ENCODE measurements at places on chromosomes 12 and 14.

- no peak for DNase-seq
Measured at GRCh38 chr12:2844786-2845185, 10.0 kb upstream of the NRIP2 start.

DNA sequence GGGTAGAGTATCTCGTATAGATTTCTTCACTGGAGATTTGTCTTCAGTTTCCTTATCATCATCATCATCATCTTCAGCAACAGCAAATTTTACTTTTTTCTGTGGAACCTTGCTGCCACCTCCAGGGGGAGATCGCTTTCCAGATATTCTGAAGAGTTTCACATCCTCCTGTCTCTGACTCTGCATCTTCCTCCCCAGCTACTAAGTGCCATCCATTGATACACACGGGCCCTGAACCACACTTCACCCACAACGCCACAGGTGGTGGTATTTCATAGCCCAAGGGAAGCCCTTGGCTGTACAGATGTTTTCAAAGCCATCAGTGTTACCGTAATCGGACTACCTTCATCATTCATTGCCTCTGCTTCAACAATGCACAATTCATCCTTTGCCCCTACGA is 82.2 kb downstream of the PPP2R5C start:
- DNase-seq, result no peak

DNA sequence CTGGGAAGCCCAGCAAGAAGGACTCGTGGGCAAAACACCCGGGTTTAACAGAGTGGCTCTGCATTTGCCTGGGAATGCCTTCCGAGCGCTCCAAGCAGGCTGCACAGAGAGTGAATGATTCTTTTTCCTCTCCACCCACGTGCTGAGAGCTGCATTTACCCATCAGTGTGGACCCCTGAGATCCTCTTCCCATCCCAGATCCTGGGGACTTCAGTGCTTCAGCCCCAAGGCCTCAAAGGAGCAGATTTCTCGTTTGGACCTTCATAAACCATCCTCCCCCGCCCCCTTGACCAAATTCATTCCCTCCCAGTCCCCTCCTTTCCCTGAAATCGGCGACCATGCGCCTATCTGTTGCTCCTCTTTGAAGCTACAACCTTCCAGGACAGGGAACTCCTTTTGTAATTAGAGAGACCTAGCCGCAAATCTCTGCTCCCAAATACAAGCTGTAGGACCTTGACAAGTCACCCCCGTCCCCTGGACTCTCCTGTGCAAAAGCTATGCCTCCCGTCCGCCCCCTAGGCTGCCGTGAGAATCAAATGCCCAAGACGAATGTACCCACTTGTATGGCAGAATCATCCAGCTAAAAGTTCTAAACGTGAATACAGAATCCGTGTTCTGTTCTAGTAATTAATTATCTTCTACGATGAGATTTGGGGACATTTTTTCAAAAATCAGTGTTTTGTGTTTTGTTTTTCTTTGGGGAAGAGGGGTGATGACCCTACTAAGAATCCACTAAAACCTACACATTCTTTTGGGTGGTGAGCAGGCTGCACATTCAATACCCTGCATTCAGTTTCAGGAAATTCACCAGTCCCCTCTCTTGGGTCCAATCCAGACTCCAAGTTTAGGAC is 8.8 kb downstream of the TBX5 start:
- DNase-seq, result no peak

DNA sequence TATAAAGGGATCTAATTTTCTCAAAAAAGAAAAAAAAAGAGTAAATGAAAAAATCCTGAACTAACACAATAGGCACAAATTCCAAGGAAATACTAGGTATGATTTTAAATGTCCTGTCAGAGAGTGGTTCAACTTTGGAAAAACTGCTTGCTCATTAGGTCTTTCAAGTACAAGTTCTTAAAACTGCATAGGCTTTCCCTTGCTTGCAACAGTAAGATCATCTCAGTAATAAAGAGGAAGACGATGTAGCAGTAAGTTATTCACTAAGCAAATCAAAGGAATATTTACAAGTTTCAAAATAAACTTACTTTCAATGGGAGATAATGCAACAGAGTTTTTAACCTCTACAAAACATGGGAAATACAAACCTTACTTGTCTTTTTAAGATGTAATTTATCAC is 21.6 kb downstream of the CORO1C start:
- no peak for DNase-seq

DNA sequence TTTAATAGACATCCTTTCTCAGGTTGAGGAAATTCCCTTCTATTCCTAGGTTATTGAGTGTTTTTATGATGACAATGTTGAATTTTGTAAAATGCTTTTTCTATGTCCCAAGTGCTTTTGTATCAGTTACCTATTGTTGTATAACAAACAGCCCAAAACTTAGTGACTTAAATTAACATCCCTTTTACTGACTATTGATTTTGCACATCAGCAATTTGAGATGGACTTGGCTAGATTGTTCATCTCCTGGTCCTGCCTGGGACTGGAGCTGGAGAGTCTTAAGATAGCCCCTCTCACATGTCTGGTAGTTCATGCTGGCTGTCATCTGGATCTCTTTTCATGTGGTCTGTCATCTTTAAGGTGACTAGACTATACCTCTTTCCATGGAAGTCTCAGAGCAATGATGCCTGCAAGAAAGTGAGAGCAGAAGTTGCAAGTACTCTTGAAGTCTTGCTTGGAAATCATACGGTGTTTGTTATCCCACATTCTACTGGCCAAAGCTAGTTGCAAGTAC is 132.6 kb downstream of the RPAP3 start:
- DNase-seq, result no peak

DNA sequence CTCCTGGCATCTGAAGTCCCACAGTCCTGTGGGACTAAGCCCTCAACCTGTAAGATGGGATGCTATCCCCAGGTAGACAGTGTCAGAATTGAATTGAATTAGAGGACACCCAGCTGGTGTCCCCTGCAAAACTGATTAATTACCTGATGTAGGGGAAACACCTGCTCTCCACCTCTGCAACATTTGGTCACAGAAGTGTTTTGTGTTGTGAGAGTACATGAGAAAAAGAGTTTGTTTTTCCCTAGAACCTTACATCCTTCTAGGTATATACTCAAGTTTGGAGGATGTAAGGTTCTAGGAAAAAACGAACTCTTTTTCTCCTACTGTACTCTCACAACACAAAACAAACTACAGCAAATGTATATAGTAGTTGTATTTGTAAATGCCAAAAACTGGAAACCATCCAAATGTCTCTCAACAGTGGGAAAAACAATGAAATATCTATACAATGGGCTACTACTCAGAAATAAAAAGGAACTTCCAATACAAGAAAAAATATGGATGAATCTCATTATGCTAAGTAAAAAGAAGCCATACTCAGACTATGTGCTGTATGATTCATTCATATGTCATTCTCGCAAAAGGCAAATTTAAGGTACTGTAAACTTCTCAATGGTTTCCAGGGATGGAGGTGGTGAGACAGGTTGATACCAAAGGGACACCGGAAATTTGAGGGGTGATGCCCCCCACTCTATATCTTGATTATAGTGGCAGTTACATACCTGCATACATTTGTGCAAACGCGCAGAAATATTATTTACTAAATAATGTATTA is 160.7 kb downstream of the MED13L start:
- no peak for DNase-seq

DNA sequence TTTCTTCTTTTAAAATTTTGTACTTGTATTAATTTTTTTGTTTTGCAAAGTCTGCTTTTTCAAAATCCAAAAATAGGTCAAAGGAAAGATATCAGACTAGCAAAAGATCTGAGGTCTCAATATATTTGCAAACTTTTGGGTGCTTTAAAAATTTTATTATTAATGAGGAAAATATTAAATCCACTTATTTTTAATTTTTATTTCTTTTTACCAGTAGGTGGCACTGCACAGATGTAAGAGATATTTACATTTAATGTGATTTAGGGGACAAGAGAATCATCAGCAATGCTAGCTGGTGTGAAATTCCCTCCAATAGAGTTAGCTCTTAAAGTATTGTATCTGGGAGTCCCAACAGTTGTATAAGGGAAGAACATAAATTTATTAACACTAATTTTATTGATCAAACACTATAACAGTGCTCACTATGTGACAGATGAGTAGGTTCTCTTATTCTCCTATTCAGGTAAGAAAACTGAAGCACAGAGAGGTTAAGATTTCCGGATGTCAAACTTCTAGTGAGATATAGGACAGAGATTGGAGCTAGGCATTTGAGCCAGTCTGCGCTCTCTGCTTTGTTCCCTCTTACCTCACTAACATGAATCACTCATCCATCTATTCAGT is 30.5 kb downstream of the ALX1 start:
- DNase-seq, result no peak

- DNase-seq, result peak; percentile 52
Measured at GRCh38 chr12:57983146-57983857, 41.9 kb downstream of the ATP23 start.

- DNase-seq, result no peak
Measured at GRCh38 chr12:89538897-89539296, 13.1 kb upstream of the POC1B start.

GRCh38 chr14:88069677-88070076 is 64.7 kb downstream of the GPR65 start:
- DNase-seq, result no peak

- DNase-seq, result no peak
Measured at GRCh38 chr12:88391556-88391955, 188.7 kb downstream of the KITLG start.

- no peak for DNase-seq
Measured at GRCh38 chr14:77485256-77485655, 13.4 kb downstream of the ISM2 start.

- DNase-seq, result no peak
Measured at GRCh38 chr14:92121207-92121669, 268 bp downstream of the NDUFB1 start.

GRCh38 chr12:33818313-33818712 is 204.0 kb upstream of the ALG10 start:
- DNase-seq, result no peak
